ENCODE measurements at places on chromosomes 4 and X.

DNA sequence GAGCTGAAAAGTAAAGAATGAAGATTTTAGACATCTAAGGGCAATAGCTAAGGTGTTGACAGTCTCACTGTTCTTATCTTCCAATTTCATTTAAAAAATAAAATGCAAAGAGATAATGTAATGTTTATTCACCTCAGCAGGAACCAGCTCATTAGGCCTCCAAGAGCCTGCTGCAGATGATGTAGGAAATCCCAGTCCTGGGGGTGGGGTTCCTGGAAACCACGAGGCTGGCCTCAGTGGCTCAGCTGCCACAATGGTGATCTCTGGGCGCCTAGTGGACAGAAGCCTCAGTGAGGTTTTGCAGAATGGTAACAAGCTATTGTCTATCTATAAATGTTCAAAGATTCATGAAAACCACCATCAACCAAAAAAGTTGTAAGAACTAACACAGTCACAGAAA, 77.3 kb downstream of the RPS3A start:
- no peak for DNase-seq

GRCh38 chr4:95059663-95060062, 301.9 kb downstream of the BMPR1B start:
- no peak for DNase-seq

- DNase-seq = no peak
Observed at GRCh38 chrX:118315529-118315928, 30.4 kb upstream of the WDR44 start.

DNA sequence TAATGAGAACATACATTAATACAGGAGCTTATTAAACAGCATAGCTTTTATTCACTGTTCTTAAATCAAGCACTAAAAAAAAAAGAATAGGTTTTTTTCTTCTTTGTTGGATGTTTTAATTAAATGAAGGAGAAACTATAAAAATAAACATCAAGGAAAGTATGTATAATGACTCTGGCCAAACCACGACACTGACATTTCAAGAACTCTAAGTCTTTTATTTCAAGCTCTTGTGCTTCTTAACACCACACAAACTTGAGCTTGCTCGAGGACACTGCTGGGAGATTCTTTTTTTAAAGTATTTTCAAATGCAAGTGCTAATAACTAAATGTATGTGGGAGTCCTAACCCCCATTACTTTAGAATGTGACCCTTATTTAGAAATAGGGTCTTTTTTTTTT, 204.9 kb upstream of the PPARGC1A start:
- no peak for DNase-seq

All from H4 (cell line).